ENCODE measurements at places on chromosomes 16 and 17. TPM values are rescaled to one million over a fixed set of nuclear protein-coding genes. Genes with fewer than 3 reads are reported as not detected.

FN3KRP gene
- 37.9 TPM for polyA plus RNA-seq

FOXC2 gene
- polyA plus RNA-seq: 0.47 TPM

PPM1E gene
- polyA plus RNA-seq: 0.17 TPM

RCVRN gene
- polyA plus RNA-seq: 0.40 TPM

SARM1 gene
- 9.0 TPM for polyA plus RNA-seq

CACNG4 gene
- 0.22 TPM for polyA plus RNA-seq

PARD6A gene
- polyA plus RNA-seq: 0.53 TPM

GRCh38 chr16:74601126-74601871 is 5.6 kb downstream of the GLG1 start:
- H3K27ac ChIP-seq: no peak overlapping the region
- DNase-seq: no peak
- no peak overlapping the region for H3K4me3 ChIP-seq
- no peaks in the 10 kb centered on the region for H3K27me3 ChIP-seq

GRCh38 chr17:35243561-35244340 is 879 bp downstream of the SLFN5 start:
- no peaks in the 10 kb centered on the region for H3K36me3 ChIP-seq
- peak overlapping the region; percentile 88 for H3K27ac ChIP-seq
- peaks cover 7% of the 10 kb centered on the region for H3K4me1 ChIP-seq

DNA sequence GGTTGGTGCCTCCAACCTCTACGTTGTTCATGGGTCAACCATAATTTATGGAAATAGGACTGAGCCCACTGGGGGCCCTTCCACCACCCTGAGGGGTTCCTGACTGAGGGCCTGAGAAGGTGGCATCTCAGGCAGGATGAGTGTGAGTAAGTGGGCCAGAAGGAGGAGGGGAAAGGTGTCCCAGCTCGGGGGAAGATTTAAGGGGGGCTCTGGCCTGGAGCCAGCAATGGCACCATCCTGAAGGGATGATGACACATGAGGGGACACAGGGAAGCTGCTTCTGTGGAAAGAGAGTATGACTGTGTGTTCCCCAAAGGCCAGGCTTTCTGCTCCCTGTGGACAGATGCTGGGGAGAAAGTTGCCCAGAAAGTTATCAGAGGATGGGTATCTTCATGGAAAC is 18.7 kb downstream of the MYL4 start:
- no peak overlapping the region for H3K4me3 ChIP-seq
- no peak overlapping the region for H3K27ac ChIP-seq
- DNase-seq: no peak
- H3K36me3 ChIP-seq: no peaks in the 10 kb centered on the region
- H3K27me3 ChIP-seq: no peaks in the 10 kb centered on the region

GRCh38 chr16:11183035-11183812 is 72.8 kb downstream of the SOCS1 start:
- H3K36me3 ChIP-seq: no peaks in the 10 kb centered on the region
- no peak overlapping the region for H3K4me3 ChIP-seq
- H3K27me3 ChIP-seq: no peaks in the 10 kb centered on the region
- peaks cover 2% of the 10 kb centered on the region for H3K4me1 ChIP-seq
- no peak for DNase-seq

- no peaks in the 10 kb centered on the region for H3K27me3 ChIP-seq
- no peak overlapping the region for H3K27ac ChIP-seq
- DNase-seq: peak; percentile 34
- H3K36me3 ChIP-seq: no peaks in the 10 kb centered on the region
Observed at GRCh38 chr16:48444574-48444973, 59.4 kb upstream of the SIAH1 start.

- no peak overlapping the region for H3K4me3 ChIP-seq
- H3K4me1 ChIP-seq: no peaks in the 10 kb centered on the region
- H3K27ac ChIP-seq: no peak overlapping the region
- DNase-seq: no peak
- H3K36me3 ChIP-seq: no peaks in the 10 kb centered on the region
- no peaks in the 10 kb centered on the region for H3K27me3 ChIP-seq
Observed at GRCh38 chr17:59121901-59122480, 15.3 kb upstream of the TRIM37 start.

DNA sequence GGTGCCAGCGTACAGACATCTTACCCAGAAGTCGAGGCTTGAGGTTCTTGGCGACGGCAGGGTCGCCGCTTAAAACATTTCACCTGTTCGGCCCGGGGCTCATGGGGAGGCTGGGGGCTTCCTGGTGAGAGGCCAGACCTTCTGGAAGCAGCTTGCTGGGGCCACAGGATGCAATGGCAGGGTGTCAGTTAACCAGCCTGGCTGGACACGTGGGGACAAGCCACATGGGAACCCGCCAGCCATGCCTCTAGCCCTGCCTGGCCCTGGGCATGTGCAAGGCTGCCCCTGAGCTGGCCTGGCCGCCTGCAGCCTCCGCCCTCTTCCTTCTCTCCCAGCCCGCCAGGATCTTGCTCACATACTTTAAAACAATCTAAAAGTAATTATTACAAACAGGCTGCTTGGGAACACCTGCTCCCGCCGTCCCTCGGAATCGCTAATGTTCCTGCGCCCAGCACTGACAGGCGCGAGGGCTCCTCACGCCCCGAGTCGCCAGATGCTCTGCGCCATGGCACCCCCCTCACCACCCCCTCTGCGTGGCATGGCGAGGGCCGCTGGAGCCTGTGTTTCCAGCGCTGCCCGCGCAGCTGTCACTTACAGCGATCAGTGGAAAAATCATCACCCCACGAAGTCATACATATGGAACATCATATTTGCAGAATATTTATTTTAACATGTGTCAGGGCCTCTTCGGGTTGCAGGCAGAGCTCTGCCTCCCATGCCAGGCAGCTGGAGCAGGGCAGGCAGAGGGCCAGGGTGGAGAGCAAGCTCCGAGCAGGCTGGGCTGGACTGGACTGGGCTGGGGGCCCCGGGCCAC is 188.7 kb upstream of the GSE1 start:
- no peak overlapping the region for H3K4me3 ChIP-seq
- no peaks in the 10 kb centered on the region for H3K27me3 ChIP-seq
- H3K4me1 ChIP-seq: no peaks in the 10 kb centered on the region
- peak; percentile 23 for DNase-seq
- H3K27ac ChIP-seq: no peak overlapping the region
- H3K36me3 ChIP-seq: no peaks in the 10 kb centered on the region

GRCh38 chr16:57530104-57530521 is 6.3 kb downstream of the CCDC102A start:
- no peak overlapping the region for H3K4me3 ChIP-seq
- H3K27me3 ChIP-seq: no peaks in the 10 kb centered on the region
- no peaks in the 10 kb centered on the region for H3K36me3 ChIP-seq
- H3K4me1 ChIP-seq: peaks cover 7% of the 10 kb centered on the region
- DNase-seq: peak; percentile 53

GRCh38 chr17:5562661-5563360 is 21.5 kb downstream of the NLRP1 start:
- no peak overlapping the region for H3K27ac ChIP-seq
- H3K27me3 ChIP-seq: no peaks in the 10 kb centered on the region
- no peaks in the 10 kb centered on the region for H3K4me1 ChIP-seq
- DNase-seq: no peak
- no peak overlapping the region for H3K4me3 ChIP-seq
